ENCODE measurements at places on chromosomes 3 and 15. TPM values are rescaled to one million over a fixed set of nuclear protein-coding genes. Genes with fewer than 3 reads are reported as not detected.

GRCh38 chr3:51434746-51435327 is 43.8 kb downstream of the RBM15B start:
- no peaks in the 10 kb centered on the region for H3K4me1 ChIP-seq
- H3K36me3 ChIP-seq, result no peaks in the 10 kb centered on the region
- no peak overlapping the region for H3K4me3 ChIP-seq
- no peaks in the 10 kb centered on the region for H3K27me3 ChIP-seq
- no peak overlapping the region for H3K27ac ChIP-seq

DNA sequence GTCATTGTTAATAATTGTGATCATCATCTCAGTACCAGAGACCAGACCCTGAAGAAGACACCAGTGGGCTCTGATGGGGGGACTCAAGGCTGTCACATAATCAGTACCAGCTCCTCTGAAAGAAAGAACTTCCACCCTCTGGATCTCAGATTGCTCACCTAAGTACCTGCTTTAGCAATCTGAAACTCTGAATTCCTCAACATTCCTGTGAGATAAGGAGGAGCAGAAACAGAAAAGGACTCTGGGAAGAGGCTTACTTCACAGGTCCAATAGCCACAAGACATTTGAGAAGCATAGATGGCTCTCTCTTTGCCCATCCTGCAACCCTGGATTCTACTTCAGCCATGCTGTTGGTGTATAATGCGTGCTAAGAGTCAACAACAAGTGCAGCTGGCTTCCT is 44.0 kb upstream of the OXTR start:
- DNase-seq, result no peak
- no peak overlapping the region for H3K4me3 ChIP-seq
- H3K4me1 ChIP-seq, result no peaks in the 10 kb centered on the region
- H3K27me3 ChIP-seq, result no peaks in the 10 kb centered on the region
- H3K36me3 ChIP-seq, result no peaks in the 10 kb centered on the region

DNA sequence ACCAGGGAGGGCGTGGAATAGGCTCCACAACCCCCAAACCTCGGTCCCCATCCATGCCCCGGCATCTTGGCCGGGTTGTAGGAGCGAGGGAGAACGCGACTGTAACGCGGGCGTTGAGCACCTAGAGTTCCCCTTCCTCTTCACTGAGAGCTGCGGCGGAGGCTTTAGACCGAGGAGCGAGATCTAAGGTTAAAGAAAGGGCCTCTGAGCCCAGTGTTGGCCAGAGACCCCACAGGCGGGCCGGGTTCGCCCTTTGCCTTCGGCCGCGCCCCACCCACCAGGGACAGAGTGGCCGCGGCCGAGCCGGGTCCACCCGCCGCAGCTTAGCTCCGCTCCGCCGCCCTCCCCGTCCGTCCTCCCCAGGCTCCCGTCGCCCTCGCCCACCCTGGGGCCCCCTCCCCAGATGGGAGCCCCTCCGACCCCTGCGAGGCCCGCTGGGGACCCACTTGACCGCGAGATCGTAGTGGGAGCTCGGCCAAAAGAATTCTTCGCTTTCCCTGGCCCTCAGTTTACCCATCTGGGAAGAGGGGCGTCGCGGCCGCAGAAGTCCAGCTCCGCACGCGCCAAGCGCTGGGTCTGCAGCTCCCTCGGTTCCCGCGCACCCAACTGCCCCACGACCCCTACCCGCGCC is 425 bp downstream of the ANPEP start:
- H3K4me1 ChIP-seq, result peaks cover 23% of the 10 kb centered on the region
- no peaks in the 10 kb centered on the region for H3K36me3 ChIP-seq
- no peak for DNase-seq
- peak overlapping the region; percentile 6 for H3K4me3 ChIP-seq

- no peaks in the 10 kb centered on the region for H3K27me3 ChIP-seq
- peaks cover 5% of the 10 kb centered on the region for H3K4me1 ChIP-seq
- DNase-seq, result no peak
- no peaks in the 10 kb centered on the region for H3K36me3 ChIP-seq
- H3K4me3 ChIP-seq, result no peak overlapping the region
- no peak overlapping the region for H3K27ac ChIP-seq
Observed at GRCh38 chr3:128404276-128405068, 62.2 kb downstream of the DNAJB8 start.

GRCh38 chr3:175518459-175518858 is 659.3 kb downstream of the NAALADL2 start:
- H3K27ac ChIP-seq, result no peak overlapping the region
- H3K4me3 ChIP-seq, result no peak overlapping the region
- no peaks in the 10 kb centered on the region for H3K27me3 ChIP-seq
- H3K4me1 ChIP-seq, result no peaks in the 10 kb centered on the region

- peaks cover 6% of the 10 kb centered on the region for H3K4me1 ChIP-seq
- H3K27me3 ChIP-seq, result no peaks in the 10 kb centered on the region
- no peak overlapping the region for H3K27ac ChIP-seq
- no peak overlapping the region for H3K4me3 ChIP-seq
- DNase-seq, result no peak
Observed at GRCh38 chr3:27458929-27459328, 25.3 kb downstream of the SLC4A7 start.

DNA sequence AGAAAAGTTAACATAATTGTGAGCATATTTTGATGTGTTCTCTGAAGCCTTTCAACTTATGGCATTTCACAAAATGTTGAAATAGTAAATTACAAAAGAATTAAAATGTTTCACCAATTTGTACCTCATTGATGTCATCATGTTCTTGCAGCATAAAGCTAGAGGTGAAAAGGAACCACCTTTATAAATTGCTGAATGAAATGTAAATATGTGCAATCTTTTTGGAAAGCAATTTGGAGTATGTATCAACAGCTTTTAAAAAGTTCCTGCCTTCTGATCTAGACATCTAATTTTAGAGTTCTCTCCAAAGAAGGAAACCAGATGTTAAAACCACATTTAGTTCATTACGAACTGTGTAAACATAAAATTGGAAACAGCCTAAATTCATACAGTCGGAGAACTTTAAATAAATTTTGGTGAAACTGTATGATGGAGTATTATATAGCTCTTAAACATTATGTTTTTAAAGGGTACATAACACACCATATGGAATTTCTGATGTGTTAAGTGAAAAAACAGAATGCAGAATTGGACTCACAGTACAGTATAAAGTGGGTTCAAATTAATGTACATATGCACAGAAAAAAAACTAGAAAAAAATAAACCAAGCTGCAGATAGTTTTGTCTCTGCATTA is 311.2 kb upstream of the NAALADL2 start:
- no peaks in the 10 kb centered on the region for H3K27me3 ChIP-seq
- H3K27ac ChIP-seq, result no peak overlapping the region
- H3K36me3 ChIP-seq, result no peaks in the 10 kb centered on the region

- no peaks in the 10 kb centered on the region for H3K27me3 ChIP-seq
- peak; percentile 47 for DNase-seq
- no peaks in the 10 kb centered on the region for H3K36me3 ChIP-seq
- no peak overlapping the region for H3K27ac ChIP-seq
- H3K4me1 ChIP-seq, result no peaks in the 10 kb centered on the region
Observed at GRCh38 chr3:127652246-127652995, 20.3 kb upstream of the ABTB1 start.

GRCh38 chr15:73694419-73694818 is 10.2 kb downstream of the CD276 start:
- H3K4me1 ChIP-seq, result peaks cover 48% of the 10 kb centered on the region
- no peaks in the 10 kb centered on the region for H3K27me3 ChIP-seq
- DNase-seq, result no peak
- H3K36me3 ChIP-seq, result no peaks in the 10 kb centered on the region

- no peak overlapping the region for H3K27ac ChIP-seq
- peaks cover 23% of the 10 kb centered on the region for H3K36me3 ChIP-seq
- no peak for DNase-seq
- no peaks in the 10 kb centered on the region for H3K27me3 ChIP-seq
- H3K4me1 ChIP-seq, result no peaks in the 10 kb centered on the region
Observed at GRCh38 chr3:101732240-101732641, 7.8 kb downstream of the CEP97 start.

- DNase-seq, result peak; percentile 72
- H3K4me3 ChIP-seq, result peak within 1 kb of the TSS; percentile 61
- no peaks in the 10 kb centered on the region for H3K4me1 ChIP-seq
- peaks cover 56% of the 10 kb centered on the region for H3K27me3 ChIP-seq
- H3K27ac ChIP-seq, result peak within 1 kb of the TSS; percentile 90
- no peaks in the 10 kb centered on the region for H3K36me3 ChIP-seq
Observed at GRCh38 chr15:99104788-99105513, at the start of gene SYNM. Gene SYNM (plus strand): TSS chr15:99105080. CDS start chr15:99105200, 120 bp downstream.

DNA sequence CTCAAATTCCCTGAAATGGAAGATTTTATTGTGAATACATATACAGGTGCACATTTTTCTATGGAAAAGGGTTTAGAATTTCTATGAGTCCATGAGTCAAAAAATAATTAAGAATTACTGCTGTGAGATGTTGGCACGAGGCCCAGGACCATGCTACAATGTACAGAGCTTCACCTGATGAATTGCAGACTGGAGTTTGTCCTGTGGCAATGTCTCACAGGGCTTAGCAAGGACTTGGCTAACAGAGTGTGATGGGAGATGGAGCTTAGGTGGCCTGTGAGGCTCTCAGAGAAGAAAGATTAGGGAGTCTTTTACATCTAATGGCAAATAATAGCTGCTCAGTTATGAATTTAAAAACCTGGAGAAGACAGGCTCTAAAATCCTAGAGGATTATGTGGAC is 219.5 kb upstream of the CBLB start:
- H3K27me3 ChIP-seq, result no peaks in the 10 kb centered on the region
- H3K4me1 ChIP-seq, result no peaks in the 10 kb centered on the region
- H3K36me3 ChIP-seq, result no peaks in the 10 kb centered on the region
- DNase-seq, result no peak
- no peak overlapping the region for H3K27ac ChIP-seq
- no peak overlapping the region for H3K4me3 ChIP-seq

DNA sequence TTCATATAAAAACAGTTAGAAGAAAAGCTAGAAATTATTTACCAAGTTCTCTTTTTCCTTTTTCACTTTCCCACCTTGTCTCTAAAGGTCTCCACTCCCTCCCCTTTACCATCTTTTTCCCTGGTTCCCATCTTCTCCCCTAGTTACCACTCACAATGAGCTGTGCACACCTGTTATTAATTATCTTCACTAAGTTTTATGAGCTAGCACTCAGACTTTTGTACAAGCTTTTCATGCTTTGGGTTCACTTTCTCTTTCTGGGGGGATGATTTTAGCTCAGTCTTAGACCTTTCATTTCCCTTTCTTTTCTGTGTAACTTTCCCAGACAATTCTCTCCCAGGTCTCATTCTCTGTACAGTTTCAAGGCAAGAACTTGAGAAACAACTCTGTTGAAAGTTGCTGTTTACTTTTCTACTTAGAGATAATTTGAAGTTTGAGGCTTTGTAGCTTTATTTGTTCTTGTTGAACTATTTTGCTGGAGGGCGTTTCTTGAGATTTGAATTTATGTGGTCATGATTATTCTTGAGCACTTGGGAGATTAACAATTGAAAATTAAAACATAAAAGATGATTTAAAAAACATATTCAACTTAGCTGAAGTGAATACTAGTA is 24.0 kb upstream of the AADAC start:
- H3K27me3 ChIP-seq, result no peaks in the 10 kb centered on the region
- DNase-seq, result no peak
- no peaks in the 10 kb centered on the region for H3K36me3 ChIP-seq
- no peak overlapping the region for H3K4me3 ChIP-seq

- no peak overlapping the region for H3K4me3 ChIP-seq
Observed at GRCh38 chr15:38130740-38131498, 121.7 kb upstream of the SPRED1 start.

GRCh38 chr3:151387842-151388241 is 3.3 kb upstream of the P2RY12 start:
- no peaks in the 10 kb centered on the region for H3K27me3 ChIP-seq
- H3K4me3 ChIP-seq, result no peak overlapping the region
- no peak overlapping the region for H3K27ac ChIP-seq
- H3K36me3 ChIP-seq, result no peaks in the 10 kb centered on the region

- no peak overlapping the region for H3K27ac ChIP-seq
- no peaks in the 10 kb centered on the region for H3K27me3 ChIP-seq
- H3K4me3 ChIP-seq, result no peak overlapping the region
Observed at GRCh38 chr3:124082343-124082742, 90.4 kb upstream of the ROPN1 start.

DNA sequence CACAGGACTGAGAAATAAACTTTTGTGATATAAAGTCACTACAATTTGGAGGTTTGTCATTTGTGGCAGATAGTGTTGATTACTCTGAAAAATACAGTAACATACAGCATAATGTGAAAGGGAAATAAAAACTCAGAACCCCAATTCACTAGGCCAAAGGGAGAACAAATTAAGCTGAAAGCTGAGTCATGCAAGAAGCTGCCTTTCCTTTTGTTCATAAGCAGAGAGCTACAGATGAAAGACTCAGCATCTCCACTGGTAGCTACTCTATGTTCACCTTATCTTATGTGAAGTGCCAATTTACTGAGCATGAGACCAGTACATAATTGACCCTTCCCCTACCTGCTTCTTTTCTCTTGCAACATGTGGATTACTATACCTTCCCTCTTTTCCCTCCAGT is 19.3 kb upstream of the SLTM start:
- peaks cover 11% of the 10 kb centered on the region for H3K4me1 ChIP-seq
- no peak for DNase-seq

DNA sequence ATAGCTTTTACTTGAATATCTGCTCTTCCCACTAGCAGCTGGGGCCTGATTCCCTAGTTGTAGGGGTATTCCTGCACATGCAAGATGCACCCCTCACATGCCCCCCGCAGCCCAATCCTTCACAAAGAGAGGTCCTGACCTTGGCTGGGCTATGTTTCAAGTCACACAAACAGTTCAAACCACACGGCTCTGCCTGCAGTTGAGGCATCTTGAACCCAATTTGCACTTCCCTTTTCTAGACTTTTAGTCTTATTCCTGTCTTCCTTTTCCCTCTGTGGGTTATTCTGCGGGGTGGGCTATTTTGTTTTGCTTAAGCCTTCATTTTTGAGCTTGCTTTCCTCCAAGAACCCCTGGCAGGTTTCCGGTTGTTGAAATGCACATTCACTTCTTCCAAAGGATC is 13.3 kb upstream of the CCR1 start:
- H3K4me3 ChIP-seq, result no peak overlapping the region
- no peaks in the 10 kb centered on the region for H3K4me1 ChIP-seq
- H3K36me3 ChIP-seq, result no peaks in the 10 kb centered on the region
- H3K27me3 ChIP-seq, result no peaks in the 10 kb centered on the region
- no peak for DNase-seq
- H3K27ac ChIP-seq, result no peak overlapping the region

- H3K4me1 ChIP-seq, result no peaks in the 10 kb centered on the region
- no peak for DNase-seq
- no peaks in the 10 kb centered on the region for H3K36me3 ChIP-seq
- no peak overlapping the region for H3K4me3 ChIP-seq
- H3K27ac ChIP-seq, result no peak overlapping the region
Observed at GRCh38 chr3:147930232-147930807, 521.2 kb downstream of the ZIC1 start.

Gene FANCD2OS
- not detected for total RNA-seq

Gene SOX14
- not detected for total RNA-seq

Gene CTDSPL
- total RNA-seq, result 57.6 TPM

Gene LMOD3
- total RNA-seq, result not detected

Gene DLL4
- 1.5 TPM for total RNA-seq

Gene GOLGA6L4
- 2.6 TPM for total RNA-seq

Gene MAGI1
- 65.8 TPM for total RNA-seq

Gene PLSCR5
- total RNA-seq, result not detected

Gene SH2D7
- total RNA-seq, result 9.7 TPM
